ENCODE measurements at places on chromosomes 1 and 21. TPM values are rescaled to one million over a fixed set of nuclear protein-coding genes. Genes with fewer than 3 reads are reported as not detected.

Gene TMEM240
- 0.32 TPM for total RNA-seq

Gene AMIGO1
- 1.3 TPM for total RNA-seq

Gene GJA5
- not detected for total RNA-seq

Gene ILDR2
- not detected for total RNA-seq

Gene SEMA4A
- 0.38 TPM for total RNA-seq

Gene ETV3L
- not detected for total RNA-seq

Gene MARK1
- 0.09 TPM for total RNA-seq

Gene CZIB
- 30.3 TPM for total RNA-seq
